ENCODE measurements at places on chromosomes 5 and 9.
A peak's percentile ranks its signal among the peaks of the same experiment; 100 is the strongest.

- DNase-seq = no peak
Measured at GRCh38 chr5:1489754-1490153, 34.0 kb downstream of the LPCAT1 start.

- DNase-seq = peak; percentile 37
Measured at GRCh38 chr5:115132465-115132864, 37.2 kb downstream of the TRIM36 start.

GRCh38 chr5:134183481-134183880 is 6.7 kb upstream of the SKP1 start:
- DNase-seq = no peak

DNA sequence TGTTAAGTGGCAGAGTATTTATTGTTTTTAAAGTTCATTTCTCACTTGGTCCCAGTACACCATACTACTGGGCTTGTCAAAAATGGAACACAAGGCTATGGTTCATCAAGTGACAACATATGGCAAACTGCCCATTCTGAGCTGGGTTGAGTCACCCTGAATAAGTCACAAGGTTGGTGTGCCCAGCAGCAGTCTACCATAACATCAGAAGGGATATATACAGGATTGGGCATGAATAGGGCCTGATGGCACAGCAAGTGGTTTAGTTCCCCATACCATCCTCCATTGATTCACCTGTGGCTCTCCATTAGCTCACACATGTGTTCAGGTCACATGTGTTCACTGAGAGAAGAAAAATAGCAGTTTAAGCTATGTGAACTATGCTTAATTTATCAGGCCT is 249.8 kb upstream of the PRDM9 start:
- DNase-seq = no peak

DNA sequence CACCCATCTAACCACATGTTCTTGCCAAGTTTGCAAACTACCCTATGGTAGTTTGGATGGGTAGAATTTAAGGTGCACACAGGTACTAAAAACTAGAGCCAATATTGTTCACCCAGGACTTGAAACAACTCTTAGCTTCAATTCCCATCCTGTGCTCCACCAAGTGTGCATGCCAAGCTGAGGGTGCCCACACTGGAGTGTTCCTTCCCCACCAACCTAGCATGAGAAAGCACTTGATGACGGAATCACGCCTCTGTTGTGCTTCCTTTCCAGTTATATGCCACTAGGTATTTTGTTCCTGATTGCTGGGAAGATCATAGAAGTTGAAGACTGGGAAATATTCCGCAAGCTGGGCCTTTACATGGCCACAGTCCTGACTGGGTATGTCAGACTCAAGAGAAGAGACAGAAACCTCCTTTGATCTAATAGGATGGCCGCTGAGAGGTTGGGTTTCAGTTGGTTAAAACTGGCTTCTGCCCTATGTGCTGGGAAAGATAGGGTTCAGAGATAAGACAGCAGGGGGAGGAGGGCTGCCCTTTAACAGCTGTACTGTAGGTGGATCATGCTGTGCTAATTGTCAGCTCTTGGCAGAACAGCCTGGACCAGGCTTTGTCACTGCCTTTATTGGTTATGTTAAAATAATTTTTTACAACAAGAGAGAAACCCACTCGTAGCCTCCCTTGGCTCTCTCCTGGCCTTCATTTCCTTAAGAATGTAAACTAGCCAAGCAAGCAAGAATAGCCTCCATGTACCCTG is 83.5 kb downstream of the SLC1A1 start:
- DNase-seq = no peak

DNA sequence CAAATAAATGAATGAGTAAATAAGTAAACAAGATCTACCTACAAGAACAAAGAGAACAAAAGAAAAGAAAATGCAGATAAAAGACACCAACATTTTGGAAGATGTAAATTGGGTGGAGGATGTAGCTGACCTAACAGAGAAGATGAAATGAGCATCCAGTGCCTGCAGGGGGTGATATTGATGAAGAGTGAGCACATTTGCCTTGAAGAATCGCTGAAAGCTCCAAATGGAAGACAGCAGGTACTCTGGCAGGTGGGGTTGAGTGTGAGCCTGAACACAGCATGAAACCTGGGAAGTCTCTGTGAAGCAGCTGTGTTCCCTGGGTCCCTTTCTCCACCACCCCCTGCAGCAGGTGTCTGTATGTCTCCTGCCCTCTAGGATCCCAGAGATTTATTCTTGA is 125.6 kb downstream of the NXNL2 start:
- DNase-seq = peak; percentile 18

GRCh38 chr5:78811866-78812265 is 163.3 kb upstream of the LHFPL2 start:
- no peak for DNase-seq

- no peak for DNase-seq
Measured at GRCh38 chr5:88405783-88406182, 137.1 kb upstream of the TMEM161B start.

DNA sequence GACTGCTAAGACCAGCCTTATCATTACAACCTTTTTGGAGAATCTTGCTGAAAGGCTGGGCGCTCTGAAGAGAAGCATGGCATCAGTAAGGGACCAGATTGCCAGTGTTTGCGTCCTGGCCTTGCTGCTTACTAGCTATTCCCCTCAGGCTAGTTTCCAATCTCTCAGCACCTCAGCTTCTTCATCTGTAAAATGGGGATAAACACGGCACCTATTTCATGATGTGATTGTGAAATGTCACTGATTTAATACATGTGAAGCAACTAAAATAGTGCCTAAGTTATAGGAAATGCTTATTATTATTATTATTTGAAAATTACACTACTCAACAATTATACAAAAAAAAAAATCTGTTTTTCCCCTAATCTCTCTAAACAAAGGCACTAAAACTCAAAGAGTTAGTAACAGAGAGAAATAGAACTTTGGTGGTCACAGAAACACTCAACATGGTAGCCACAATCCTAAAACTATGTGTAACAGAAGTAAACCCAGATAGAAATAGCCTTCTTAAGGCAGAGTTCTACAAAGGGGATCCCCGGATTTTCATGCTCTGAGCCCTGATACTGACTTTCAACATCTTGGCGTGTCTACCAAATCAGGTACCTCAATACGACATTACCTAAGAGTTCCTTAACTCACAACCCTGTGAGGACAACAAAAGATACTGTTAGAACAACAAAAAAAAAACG is 62.0 kb downstream of the ENC1 start:
- no peak for DNase-seq

DNA sequence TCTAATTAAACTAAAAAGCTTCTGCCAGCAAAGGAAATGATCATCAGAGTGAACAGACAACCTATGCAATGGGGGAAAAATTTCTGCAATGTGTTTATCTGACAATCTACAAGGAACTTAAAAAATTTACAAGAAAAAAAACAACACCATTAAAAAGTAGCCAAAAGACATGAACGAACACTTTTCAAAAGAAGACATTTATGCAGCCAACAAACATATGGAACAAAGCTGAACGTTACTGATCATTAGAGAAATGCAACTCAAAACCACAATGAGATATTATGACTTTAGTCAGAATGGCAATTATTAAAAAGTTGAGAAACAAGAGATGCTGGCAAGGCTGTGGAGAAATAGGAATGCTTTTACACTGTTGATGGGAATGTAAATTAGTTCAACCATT is 530.4 kb upstream of the DAB2 start:
- no peak for DNase-seq

- DNase-seq = no peak
Measured at GRCh38 chr5:1374030-1374678, 29.3 kb upstream of the CLPTM1L start.

DNA sequence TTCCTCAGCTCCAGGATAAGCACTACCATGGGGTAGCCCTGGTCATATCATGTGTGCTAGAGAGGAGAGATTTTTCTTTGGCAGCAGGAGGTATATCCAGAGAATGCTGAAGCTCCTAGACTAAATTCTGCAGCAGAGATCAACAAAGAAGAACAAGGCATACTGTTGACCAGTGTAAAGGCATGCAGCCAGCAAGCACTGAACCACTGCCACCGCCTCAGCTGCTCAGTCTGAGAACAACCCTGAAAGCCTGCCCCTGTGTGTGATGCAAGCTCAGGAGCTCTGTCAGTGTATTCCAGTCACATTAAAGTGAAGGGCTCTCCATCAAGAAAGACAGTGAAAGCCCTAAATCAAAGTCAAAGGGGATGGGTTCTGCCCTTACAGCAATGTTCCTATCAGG is 439.5 kb upstream of the CD180 start:
- DNase-seq = no peak

DNA sequence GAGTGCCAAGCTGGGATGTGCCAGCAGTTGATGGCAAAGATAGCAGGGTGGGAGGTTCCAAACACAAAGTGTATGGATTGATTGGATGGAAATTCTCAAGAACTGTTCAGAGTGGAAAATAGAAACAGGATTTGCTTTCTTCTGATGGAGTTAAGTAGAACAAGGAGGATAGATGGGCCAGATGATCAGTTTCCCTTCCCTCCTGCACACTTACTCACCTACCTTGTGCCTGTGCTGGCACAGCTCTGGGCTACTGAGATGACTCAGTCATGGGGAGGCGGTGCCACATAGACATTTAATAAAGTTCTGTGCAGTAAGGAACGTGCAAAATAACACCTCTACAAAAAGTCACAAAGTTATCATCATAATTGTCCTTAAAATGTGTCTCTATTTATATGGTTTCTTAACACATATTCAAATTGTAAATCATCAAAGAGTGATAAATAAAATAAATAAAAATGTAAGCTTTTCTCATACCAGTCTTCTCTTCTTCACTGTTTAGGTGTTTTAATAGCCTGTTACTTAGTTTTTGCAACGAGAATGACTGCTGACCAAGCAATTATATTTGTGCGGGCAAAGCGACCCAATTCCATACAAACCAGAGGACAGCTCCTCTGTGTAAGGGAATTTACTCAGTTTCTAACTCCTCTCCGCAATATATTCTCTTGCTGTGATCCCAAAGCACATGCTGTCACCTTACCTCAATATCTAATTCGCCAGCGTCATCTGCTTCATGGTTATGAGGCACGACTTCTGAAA is 12.7 kb downstream of the PTPDC1 start:
- DNase-seq = no peak

DNA sequence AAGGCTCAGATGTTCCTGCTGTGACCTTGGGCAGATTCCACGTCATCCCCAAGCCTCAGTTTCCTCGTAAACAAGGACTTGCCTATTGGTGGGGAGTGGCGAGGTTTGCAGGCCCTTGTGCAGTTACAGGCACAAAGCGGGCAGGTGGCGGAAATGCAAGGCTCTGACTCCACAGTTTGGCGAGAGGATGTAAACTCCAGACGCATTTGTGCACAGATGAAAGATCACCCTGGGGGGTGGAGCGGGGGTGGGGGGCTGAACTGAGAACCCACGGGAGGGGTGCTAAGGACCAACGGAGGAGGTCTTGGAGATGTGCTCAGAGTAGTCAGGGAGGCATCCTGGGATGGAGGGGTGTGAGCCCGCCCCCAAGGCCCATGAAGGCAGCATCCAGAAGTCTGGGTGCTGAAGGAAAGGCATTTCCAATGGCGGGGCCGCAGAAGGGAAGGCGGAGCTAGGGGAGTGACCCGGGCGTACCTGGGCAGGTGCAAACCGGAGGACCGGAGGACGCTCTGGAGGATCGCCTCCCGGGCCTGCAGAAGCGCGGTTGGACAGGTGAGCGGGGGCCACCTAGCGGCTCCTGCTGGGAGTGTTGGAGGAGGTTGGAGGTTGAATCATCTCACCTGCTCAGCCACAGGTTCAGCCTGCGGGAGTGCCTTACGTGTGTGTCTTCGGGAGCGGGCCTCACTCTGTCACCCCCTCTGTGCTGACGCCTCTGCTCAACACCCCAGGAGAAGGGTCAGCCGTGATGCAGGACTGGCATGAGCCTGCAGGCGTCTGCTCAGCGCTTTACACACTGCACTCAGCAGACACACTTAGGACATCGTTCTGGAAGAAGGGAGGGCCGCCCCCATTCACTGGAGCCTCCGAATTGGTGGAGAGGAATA is 1.9 kb upstream of the FIBCD1 start:
- DNase-seq = peak; percentile 14

- DNase-seq = no peak
Measured at GRCh38 chr9:135968083-135968476, 6.9 kb upstream of the UBAC1 start.

- no peak for DNase-seq
Measured at GRCh38 chr9:35510754-35511428, 21.0 kb downstream of the RUSC2 start.

DNA sequence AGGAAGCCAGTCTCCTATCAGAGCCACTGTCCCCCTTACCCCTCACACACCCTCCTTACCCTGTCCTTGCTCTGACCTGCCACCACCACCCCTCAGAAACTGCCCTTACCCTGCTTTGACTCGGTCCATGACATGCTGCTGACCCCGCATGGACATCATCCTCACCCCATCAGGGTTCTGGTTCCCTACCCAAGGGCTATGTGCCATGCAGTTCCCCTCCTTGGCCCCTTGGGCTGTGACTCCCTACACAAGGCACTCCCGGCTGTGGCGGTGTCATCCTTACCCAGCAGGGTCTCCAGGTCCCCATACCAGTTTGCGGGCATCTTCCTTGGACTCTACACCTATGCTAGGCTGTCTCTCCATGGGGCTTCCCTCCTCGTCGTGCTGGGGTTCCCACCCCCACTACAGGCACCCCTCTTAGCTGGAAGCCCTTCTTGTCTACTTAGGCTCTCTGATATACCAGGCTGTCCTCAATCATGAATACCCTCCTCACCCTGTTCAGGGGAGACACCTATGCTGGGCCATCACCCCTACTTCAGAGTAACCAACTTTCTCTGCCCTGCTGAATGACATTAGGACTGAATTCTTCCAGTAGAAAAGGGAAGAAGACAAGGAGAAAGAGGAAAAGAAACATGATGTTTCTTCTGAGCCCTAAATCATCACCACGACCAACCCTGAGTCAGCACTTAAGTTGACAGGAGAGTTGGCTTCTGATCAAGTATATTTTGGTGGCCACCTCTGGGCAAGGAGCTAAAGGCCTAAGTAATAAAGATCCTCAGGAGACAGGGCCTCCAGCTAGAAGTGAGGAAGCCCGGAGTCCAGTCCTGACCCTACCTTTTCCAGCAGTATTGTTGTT is 115.2 kb downstream of the GCNT1 start:
- DNase-seq = peak; percentile 51

GRCh38 chr9:131982671-131983239 is 96.9 kb downstream of the MED27 start:
- DNase-seq = no peak

DNA sequence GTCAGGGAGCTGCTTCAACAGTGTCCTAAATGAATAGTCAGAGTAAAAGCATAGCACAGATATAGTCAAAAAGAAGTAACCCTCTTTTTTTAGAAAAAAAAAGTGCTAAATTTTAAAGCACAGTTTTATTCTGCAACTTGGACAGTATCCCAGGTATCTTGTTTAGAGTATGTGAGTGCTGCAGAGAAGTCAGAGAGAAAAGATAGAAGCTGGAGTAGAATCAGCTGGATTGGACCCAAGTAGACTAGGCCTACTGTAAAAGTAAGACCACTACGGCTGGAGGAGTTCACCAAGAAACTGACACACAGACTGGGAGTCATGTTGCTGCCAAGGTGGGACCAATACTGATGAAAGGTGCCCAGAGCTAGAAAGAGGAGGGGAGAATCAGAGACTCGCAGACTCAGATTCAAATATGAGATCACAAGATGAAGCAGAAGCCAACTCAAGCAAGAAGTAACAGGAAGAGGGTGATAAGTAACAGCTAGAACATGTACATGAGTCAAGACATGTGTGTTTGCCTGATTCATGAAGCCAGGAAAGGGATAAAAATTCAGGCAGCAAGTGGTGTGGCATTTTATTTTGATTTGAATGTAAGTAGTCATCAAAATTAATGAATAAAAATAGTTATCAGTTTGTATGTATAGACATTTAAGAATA is 25.6 kb upstream of the TUSC1 start:
- no peak for DNase-seq
